ENCODE measurements at places on chromosomes 16 and 17.

DNA sequence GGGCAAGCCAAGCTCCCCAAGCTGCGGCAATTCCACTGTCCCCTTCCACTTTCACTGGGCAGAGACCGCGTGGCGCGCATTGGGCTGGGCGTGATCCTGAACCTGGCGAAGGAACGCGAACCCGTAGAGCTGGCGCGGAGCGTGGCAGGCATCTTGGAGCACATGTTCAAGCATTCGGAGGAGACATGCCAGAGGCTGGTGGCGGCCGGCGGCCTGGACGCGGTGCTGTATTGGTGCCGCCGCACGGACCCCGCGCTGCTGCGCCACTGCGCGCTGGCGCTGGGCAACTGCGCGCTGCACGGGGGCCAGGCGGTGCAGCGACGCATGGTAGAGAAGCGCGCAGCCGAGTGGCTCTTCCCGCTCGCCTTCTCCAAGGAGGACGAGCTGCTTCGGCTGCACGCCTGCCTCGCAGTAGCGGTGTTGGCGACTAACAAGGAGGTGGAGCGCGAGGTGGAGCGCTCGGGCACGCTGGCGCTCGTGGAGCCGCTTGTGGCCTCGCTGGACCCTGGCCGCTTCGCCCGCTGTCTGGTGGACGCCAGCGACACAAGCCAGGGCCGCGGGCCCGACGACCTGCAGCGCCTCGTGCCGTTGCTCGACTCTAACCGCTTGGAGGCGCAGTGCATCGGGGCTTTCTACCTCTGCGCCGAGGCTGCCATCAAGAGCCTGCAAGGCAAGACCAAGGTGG is 9.8 kb downstream of the SARM1 start:
- no peak for DNase-seq

DNA sequence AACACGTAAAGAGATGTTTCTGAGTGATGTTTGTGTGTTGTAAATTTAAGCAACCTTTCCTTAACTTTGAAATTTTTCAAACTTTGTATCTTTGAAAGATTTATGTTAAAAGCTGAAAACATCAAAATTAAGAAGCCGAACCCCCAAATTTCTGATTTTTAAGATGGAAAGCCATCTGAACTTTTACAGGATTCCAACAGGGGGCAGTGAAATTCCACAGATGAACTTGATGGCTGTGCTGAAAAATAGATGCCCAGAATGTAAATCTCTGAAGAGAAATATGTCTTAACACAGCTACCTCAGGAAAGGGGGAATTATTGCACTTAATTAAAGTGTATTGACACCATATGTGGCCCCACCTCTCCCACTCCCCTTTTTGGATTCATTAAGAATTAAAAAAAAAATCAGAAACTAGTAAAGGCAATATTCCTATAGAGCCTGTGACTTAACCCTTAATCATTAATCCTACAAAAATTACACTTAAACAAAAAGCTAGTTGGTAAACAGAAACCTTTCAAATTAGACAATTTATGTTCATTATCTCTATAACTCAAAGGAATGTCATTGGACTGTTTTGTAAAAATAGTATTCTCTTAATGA is 597.9 kb downstream of the KCNJ2 start:
- peak; percentile 18 for DNase-seq

GRCh38 chr17:41480136-41480535 is 815 bp downstream of the KRT35 start:
- DNase-seq: no peak

DNA sequence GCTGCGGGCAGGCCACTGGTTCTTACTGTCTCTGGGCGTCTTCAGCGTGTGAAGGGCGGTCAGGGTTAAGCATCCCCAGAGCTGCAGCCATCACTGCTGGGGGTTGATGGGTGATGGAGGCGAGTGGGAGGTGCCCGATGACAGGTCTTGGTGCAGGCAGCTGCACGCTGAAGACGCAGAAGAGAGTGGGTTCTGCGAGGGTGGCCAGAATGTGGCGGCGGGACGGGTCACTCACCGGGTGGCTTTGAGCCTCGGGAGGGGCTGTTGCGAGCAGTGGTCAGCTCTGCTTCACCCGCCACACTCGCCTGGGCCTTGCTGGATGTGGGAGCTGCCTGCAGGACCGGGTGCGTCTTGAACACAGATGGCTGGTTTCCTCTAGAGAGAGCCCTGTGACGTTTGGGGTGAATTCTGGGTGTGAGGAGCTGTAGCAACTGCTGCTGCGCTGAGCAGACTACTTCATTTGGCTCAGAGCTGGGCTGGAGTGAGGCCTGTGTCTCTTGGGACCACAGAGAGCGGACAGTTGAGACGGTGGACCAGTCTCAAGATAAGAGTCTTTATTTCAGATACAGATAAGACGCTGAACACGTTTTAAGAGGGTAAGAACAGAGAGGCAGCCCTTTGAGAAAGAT is 44.6 kb upstream of the ZNF750 start:
- DNase-seq: no peak

GRCh38 chr17:42779936-42780850 is at the start of gene WNK4:
TSS of gene WNK4 (plus strand) at chr17:42780610. CDS start at chr17:42780699, 89 bp downstream.
- no peak for DNase-seq

- DNase-seq: no peak
Observed at GRCh38 chr17:75238684-75239191, 22.7 kb downstream of the GGA3 start.

DNA sequence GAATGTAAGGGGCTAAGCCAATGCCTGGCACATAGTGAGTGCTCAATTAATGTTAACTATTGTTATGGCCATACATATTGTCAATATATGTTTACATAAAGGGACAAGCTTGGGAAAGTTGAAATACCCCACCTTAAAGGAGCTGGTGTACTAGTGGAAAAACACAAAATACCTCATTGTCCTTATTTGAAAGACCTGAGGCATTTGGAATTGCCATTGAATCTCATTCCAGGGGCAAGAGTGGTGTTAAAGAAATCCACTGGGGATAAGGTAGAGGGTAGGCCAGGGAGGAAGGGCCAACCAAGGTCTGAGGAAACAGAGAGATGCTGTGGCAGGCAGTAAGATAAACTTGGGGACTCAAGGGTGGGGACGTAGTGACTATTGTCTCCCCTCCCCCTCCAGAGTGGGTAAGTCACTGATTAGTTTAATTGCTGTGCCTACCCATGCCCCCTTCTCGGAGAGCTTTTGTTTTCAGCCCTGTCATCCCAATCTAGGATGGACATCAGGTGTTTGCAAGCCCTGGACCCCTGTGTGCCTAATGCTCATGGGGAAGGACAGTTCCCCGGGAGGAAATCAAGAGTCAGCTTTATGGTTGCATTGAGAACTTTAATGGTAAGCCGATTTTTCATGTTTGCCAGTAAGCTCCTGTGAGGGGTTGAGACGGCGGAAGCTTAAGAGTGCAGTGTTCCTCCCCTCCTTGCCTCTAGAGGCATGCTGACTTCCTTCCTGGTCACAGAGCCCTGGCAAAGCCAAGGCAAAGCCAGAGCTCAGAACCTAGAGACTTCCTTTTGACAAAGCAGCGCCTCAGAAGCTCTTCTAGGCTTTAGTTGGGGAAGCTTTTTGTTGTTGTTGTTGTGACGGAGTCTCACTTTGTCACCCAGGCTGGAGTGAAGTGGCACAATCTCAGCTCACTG is 2.5 kb upstream of the HEATR9 start:
- DNase-seq: no peak

- DNase-seq: no peak
Observed at GRCh38 chr16:19991614-19992013, 82.1 kb downstream of the GPR139 start.

DNA sequence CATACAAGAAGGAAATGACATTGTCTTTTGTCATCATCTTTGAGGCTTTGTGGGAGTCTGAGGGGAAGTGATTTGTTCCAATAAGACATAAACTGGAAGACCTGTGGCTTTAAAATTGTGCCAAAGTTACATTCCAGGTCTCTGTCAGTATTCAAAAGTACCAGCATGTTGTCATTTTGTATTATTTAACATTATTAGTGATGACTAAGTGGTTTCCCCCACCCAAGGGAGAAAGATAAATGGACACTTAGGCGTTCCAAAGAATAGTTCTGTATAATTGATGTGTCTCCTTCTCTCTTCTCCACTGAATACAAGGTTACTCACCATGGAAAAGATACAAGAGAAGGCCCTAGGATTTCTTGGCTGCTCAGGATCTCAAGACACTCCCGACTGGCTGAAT is 3.8 kb downstream of the CFAP97D1 start:
- no peak for DNase-seq

DNA sequence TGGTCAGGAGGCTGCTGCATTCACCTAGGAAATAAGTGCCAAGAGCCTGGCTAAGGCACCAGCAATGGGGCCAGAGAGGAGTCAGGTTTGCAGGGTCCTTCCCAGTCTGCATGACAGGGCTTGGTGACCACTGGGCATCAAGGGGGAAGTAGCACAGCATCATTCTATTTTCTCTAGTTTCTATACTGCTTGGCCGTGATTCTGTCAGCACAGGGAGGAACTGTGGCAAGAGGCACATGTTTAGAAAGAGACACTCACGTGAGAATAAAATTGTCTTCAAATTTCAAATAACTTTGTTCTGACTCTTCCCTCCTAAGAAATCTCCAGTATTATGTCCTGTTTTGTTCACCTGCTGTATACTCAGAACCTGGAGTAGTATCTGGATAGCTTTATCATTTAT is 37.8 kb downstream of the ERN1 start:
- DNase-seq: no peak

DNA sequence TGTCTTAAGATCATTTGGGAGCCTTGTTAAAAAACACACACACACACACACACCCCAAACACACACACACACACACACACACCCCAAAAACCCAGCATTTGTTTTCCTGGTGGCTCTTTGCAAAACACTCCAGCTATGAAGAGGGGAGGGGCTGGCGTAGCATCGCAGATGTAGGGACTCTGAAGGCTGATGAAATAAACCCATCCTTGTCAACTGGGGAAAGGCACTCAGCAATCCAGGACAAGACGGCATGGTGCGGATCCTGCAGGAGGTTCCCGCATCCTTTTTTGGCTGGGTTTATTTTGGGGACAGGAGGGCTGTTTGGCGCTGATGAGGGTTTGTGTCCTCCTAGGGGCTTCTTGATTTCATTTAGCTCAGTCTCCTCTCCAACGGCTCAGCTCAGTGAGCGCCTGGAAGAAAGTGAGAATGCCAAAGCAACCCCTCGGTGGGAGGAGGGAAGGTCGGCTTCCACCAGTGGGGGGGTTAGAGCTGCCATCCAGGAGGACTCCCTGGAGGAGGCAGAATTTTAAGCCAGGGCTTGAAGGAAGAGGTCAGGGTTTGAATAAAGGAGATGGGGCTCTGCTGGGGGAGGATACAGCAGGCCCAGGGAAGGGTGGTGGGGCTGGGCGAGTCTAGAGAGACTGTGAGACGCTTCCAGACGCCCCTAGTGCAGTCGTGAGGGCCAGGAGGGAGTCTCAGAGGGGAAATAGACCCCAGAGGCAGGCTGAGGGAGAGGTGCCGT is 12.4 kb upstream of the GSE1 start:
- DNase-seq: no peak

DNA sequence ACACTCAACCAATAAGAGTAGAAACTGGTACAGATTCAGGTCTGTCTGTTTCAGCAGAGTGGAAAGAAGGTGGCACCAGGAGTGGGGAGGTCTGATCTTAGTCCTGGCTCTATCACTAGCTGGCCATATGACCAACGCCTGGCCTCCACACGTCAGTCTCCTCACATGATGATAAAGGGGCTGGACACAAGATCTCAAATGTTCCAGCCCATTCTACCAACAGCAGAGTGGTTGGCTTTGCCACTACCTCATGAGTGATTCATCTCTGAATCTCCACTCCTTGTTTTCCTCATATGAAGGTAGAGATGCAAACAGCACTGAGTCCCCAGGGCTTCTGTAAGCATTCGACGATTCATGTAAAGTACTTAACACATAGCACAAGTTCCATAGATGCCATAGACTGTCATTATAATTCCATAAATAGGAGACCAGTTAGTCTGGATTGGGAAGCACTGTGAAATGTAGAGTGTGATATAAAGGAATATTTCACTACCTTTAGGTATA is 281.9 kb upstream of the ASIC2 start:
- DNase-seq: no peak

GRCh38 chr17:41013606-41014005 is 4.7 kb upstream of the KRTAP3-1 start:
- peak; percentile 51 for DNase-seq

- DNase-seq: no peak
Observed at GRCh38 chr17:17859909-17860765, 23.4 kb upstream of the SREBF1 start.

DNA sequence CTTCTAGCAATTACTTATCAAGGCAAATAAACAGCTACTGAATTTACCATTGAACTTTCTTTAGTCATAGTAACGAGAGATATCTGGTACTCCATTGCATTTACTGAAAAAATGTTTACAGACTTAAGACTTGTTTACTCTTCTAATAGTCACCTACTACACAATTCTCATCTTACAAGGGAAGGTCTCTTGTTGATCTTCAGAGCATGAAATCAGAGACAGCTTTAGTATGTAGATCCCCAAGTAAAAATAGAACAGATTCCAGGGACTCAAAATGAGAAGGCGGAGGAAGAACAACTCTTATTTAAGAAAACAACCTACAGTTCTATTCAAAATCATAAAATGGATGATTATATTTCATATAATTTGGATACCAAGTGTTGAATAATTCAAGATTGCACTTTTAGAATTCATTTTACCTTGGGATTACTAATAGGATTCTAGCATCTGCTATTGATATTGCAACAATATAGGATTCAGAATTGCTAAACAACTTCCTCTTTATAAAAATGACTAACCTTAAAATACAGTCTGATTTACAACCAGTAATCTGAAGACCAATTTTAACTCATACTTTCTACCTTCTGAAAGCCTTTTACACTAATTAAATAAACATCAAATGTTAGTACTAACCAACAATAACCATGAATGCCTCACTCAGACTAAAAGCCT is 20.8 kb downstream of the UBE2G1 start:
- no peak for DNase-seq

DNA sequence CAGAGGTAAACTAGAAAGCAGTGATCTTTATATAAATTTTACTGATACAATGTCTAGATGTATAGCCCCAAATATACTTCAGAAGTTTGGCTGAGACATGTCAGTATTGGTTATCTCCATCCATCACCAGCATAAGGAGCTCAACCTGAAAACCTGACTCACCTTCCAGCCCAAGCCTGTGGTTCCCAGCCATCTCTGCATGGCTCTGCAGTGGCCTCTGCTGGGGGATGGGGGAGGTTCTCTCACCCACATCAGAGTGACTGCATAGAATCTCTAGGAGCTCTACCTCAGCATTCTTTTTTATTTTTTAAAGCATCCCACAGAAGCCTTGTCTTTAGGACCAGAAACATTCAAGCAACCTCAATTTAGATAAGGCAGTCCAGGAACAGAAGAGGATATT is 27.3 kb downstream of the USP7 start:
- DNase-seq: no peak

GRCh38 chr17:34110315-34110714 is 144.8 kb upstream of the CCL2 start:
- DNase-seq: no peak
